Stimulated activated CD4-positive, alpha-beta T cell treated with anti-CD3 and anti-CD28 coated beads, TNF-alpha, amount 100 ng/mL, for 4 hours (primary cell): ENCODE measurements at places on chromosomes 4 and X.

DNA sequence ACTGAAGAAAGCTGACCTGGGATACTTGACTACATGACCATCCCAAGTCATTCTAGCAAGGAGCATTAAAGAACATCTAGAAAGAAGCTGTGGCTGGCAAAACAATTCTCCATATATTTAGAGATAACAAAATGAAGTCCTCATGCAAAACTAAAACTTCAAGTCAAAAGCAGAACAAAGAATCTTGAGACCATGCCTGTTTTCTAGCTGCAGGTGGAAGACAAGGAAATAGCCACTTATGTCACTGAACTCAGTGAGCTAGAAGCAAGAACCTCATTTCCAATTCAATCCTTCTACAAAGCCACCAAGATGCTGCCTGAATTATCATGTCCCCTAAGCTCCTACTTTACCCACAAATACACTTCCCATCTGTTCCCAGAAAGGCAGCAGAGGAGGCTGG is 13.8 kb downstream of the USP46 start:
- no peak for DNase-seq

DNA sequence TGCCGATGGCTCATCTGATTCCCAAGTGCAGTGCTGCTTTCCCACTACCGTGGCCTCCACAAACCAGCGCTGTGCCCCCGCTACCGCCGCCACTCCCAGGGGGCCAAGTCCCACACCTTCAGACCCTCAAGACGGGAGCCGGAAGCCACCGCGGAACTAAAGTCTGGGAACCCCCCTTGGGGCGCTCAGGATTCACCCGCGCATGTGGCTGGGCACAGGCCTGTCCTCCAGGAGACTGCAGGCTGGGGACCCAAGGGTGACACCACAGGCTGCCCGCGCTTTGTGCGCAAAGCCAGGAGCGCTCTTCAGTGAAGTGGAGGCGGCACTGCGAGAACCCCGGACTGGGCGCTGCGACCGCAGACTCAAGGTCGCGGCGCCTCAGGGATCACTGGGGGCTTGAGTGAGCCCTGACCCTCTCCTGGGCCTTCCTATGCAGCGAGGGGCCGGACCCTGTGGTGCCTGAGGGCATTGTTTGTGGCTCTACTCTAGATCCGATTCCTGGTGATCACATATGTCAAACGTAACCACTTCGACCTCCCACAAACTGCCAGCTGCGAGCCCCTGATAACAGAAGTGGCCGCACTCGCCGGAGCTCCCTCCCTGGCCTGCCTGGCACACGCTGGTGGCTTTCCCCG is 20.4 kb upstream of the TBC1D14 start:
- no peak for DNase-seq

- DNase-seq: no peak
These were observed 291.8 kb downstream of the FBXW7 start for GRCh38 chr4:152243896-152244595.

- no peak for DNase-seq
These were observed 50.3 kb downstream of the MAML3 start for GRCh38 chr4:140103676-140104075.

DNA sequence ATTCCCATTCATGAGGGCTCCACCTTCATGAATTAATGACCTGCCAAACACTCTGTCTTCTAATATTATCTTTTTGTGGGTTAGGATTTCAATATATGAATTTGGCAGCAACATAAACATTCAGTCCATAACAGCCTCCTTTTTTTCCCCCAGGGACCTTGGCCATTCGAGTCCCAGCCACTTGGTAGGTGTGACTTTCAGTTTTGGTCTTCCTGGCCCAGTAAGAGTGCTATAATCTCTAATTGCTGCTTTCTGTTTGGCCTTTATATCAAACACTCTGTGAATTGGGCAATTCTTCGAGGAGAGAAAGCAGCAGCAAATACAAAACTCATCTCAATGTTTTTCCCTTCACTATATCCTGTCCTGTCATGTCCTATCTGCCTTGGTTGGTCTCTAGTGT is 12.4 kb upstream of the RADX start:
- DNase-seq: no peak

DNA sequence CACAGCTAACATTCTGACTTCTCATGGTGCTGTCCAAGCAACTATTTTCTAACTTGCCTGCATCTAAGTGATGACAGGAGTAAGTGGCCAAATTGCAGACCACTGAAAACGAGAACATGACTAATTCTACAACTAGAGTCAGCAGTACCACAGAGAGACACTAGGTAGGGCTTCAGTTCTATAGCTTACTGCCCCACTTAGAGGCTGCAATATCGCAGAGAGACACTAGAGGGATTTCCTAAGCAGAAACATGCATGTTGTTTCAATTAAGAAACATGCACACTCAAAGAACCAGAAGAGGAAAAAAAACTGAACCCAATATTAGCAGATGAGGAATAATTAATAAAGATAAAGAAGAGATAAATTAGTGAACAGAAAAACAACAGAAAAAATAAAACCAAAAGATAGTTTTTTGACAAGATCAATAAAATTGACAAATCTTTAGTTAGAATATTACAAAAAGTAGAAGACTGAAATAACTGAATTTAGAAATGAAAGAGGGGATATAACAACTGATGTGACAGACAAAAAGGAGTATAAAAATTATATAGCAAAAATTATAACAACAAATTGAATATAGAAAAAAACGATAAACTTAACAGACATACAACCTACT is 100.8 kb downstream of the SPIN4 start:
- DNase-seq: no peak

- DNase-seq: no peak
These were observed 22.1 kb downstream of the PPP1R2C start for GRCh38 chrX:42755815-42756214.

- DNase-seq: no peak
These were observed 93.0 kb downstream of the ZXDA start for GRCh38 chrX:57817302-57817701.

DNA sequence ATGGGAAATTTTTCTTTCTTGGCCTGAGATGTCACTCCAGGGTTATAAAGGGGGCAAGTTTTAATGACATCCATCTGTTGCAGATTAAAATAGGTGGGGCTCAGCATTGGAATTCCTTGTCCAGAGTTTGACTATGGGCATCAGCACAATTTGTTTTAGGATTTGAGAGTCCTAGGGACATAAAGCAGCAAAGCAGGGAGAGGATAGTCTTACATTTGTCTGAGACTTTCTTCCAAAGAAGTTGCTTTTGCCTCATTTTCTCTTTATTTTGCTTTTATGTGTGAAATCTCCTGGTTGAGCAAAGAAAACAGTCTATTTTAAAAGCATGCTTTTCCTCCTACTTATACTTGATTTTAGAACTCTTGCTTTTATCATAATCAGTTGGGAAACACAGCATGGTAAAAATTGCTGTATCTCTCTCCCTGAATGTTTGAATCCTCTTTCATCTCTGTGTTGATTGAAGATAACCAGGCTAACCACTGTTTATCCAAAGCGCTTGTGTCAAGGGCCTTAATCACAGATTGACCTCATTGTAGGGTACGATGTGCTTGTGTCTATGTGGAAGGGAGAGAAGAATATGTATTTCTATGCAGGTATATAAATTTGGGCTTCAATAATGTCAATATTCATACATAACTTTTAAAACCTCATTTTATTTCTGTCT is 121.5 kb downstream of the ANK2 start:
- DNase-seq: no peak

GRCh38 chr4:22708961-22709360 is 16.2 kb downstream of the GBA3 start:
- no peak for DNase-seq

GRCh38 chr4:147955827-147956558 is 224.1 kb downstream of the ARHGAP10 start:
- DNase-seq: no peak

- DNase-seq: no peak
These were observed 177.7 kb upstream of the MID1 start for GRCh38 chrX:10798041-10798440.

DNA sequence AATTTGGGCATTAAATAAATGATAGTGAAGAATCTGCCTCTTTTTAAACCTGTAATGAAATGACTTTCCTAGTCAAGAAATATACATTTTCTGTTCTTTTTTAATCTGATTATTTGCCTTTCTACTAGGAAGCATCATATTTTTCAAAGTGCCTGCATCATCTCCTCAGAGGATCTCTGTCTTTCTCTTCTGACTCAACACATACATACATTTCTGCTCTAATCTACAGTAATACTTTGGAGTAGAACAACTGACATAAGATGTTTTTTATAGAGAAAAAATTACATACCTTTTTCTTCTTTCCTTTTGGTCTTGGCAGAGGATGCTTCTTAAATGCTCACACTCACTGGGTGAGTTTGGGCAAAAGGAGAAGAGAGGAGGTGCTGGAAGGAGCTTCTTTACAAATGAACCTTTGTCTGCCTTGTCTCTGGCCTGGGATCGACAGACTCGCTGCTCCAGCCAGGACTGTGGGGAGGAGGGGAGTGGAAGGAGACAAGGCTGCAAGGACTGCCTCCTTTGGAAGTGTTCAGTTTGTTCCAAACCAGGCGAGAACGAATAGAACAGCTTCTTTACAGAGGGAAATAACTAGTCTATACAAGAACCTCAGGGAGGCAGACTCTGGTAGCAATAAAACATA is at the start of gene SCRG1:
SCRG1 (minus strand) TSS at position 338 of the 637 bp plus-strand sequence. CDS start 7,702 bp downstream, outside the sequence.
- no peak for DNase-seq

- peak; percentile 1 for DNase-seq
These were observed 151.2 kb upstream of the SLC4A4 start for GRCh38 chr4:71187404-71188155.

DNA sequence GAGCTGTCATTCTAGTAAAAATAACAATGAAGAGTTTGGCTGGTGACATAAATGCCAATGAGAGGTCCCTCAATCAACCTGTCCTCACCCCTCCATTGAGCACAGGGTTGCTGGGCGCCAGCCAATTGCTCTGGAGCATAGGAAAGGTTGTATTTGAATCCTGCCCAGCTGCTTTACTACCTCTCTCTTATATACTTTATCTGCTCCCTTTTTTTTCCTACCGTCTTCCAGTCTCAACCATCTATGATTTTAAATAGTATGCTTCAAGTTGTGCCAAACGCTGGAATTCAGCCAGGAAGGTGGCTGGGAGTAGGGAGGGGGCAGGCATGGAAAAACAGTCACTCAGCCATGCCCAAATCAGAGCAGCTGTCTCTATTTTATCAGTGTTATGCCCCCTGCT is 153.8 kb downstream of the NR3C2 start:
- DNase-seq: no peak

GRCh38 chrX:99719140-99719539 is 690.9 kb downstream of the PCDH19 start:
- DNase-seq: no peak

DNA sequence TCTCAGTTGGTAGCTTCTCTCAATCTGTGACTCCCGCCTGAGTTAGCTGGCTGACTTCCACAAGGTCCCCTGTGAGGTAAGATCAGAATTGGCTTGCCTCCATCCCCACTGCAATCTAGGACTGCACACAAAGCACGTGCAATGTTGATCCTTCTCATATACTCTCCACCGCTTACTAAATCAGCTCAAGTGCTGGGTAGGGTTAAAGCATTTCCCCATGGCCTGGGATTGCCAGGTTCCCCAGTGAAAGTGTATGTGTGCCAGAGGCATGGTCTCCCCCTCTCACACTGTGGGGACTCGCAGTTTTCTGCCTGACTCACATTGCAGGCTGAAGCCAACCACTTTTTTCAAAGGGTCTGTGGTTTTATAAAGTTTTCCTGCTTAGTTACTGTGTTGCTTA is 886.9 kb downstream of the FAM133A start:
- DNase-seq: no peak

DNA sequence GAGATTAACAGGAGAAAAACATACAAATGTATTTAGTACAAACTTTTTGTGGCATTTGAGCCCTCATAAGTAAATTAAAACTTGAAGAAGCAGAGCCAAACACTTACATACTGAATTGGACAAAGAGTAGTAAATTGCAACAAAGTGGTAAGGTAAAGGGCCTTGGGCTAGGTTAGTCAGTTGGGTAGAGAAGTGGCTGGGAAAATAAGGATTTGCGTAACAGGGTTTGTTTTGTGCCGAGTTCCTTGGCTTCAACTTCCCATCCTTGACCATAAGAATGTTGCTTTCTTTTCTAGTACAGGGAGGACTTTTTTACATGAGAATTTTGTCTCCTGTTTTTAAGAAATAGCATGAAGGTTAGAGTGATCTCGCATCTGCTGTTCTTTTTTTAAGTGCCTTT is 33.3 kb upstream of the DSPP start:
- DNase-seq: no peak

- no peak for DNase-seq
These were observed 11.3 kb downstream of the FRG2 start for GRCh38 chr4:190015538-190016368.

GRCh38 chr4:80271801-80272200 is 5.3 kb downstream of the FGF5 start:
- DNase-seq: no peak

GRCh38 chr4:82519072-82519471 is 42.7 kb downstream of the TMEM150C start:
- no peak for DNase-seq

- no peak for DNase-seq
These were observed 27.4 kb downstream of the PHKA2 start for GRCh38 chrX:18956303-18957032.

DNA sequence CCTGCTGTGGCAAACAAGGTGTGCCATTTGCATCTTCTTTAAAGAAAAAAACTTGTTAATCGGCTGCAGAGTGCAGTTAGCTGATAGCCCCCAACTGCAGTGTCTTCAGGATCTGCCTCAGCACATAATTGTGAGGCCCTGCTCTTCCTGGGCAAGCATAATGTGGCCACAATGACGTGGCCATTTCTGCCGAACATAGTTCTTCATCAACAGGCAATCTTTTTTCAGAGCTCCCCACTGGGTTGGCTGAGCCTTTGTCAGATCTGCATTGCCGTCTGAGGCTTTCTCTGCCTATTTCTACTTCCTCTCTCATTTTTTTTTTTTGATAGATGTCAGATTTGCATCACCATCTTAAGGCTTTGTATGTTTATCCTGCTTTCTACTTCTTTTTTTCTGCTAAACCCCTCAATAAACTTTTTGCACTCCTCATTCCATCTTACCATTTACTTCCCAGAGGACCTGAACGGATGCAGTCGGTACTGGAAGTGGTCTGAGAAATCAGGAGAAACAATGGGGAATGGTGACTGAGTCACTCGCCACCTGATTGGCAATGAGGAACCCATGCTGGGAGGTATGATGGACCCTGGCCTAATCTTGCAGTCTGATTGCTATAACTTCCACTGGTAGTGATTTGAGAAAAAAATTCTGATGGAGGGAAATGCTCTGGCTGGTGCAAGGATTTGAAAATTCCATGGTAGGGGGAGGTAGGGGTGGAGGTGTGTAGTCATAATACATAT is 21.2 kb upstream of the TAB3 start:
- no peak for DNase-seq

GRCh38 chr4:74400395-74400794 is 35.5 kb downstream of the EREG start:
- DNase-seq: no peak

- no peak for DNase-seq
These were observed 63.6 kb downstream of the PALLD start for GRCh38 chr4:168560184-168561180.

DNA sequence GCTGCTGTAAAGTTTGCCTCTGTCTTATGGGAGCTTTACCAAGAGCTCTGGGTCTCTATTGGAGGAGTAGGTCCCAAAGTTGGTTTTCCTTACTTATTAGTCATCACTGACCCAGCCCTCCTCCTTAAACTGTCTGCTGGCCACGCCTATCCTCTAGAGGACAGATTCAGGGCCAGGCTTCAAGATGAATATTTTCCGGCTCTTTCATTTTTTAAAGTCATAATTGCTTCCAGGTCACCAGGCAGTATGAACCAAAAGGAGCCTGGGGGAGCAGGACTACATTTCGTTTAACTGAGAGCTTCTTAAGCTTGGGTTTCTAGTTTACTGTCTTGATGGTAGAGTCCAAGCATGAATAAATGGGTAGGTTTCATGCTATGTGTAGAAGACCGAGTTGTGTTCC is 13.7 kb downstream of the BCORL1 start:
- no peak for DNase-seq
